ENCODE measurements at places on chromosomes 7 and 10.

DNA sequence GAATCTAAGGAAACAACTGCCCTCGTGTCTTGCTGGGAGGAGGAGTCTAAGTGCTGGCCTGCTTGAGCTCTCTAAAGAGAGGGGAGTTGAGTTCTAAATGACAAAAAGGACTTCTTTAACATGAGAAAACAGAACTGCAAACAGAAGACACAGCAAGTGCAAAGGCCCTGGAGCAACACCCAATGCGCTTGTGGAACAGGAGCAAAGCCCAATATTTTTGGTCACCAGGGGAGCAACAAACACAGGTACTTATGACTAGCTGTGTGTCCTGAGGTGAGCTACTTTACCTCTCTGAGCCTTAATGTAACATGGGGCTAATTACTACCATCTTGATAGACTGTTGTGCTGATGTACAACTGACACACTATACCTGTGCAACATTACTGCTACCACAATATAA lies 634.3 kb downstream of the PARD3 start:
- no peak for DNase-seq

DNA sequence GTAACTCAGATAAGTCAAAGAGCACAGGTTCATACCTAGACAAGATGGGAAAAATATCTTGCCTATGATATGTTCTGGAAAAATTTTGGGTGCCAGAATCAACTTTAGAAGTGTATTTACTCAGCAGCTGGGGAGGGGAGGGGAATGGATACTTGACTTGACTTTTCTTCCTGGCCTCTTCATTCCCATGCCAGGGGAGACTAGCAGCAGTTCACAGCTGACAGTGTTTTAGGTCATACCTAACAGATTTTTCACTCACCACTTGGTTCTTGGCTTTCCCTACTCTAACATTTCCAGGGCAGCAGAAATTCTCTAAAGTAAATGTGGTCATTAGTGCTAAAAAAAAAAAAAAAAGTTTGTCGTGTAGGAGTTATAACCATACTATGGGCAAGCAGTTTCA lies 46.3 kb downstream of the TAS2R16 start:
- DNase-seq = no peak

GRCh38 chr10:48638739-48639527 lies 34.1 kb upstream of the ARHGAP22 start:
- DNase-seq = no peak

DNA sequence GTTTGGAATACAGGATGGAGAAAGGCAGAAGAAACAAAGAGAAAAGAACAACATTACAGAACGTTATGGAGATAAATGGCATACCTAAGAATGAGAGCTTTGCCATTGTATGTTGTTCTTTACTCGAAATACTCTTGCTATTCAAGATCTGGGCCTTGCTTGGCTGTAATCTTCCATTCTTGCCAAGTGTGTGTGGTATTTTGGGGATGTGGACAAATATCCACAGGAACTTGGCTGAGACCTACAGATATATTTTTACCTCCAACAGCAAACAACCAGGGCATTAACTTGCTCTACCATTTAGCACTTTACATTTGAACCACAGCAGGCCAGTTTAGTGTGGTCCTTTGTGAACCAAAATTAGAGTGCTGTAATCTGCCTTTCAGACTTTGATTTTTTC lies 76.3 kb downstream of the DKK1 start:
- no peak for DNase-seq

GRCh38 chr10:35327790-35328403 lies 8.4 kb upstream of the CCNY start:
- DNase-seq = no peak

GRCh38 chr7:72492461-72493065 lies 80.4 kb upstream of the CALN1 start:
- no peak for DNase-seq

DNA sequence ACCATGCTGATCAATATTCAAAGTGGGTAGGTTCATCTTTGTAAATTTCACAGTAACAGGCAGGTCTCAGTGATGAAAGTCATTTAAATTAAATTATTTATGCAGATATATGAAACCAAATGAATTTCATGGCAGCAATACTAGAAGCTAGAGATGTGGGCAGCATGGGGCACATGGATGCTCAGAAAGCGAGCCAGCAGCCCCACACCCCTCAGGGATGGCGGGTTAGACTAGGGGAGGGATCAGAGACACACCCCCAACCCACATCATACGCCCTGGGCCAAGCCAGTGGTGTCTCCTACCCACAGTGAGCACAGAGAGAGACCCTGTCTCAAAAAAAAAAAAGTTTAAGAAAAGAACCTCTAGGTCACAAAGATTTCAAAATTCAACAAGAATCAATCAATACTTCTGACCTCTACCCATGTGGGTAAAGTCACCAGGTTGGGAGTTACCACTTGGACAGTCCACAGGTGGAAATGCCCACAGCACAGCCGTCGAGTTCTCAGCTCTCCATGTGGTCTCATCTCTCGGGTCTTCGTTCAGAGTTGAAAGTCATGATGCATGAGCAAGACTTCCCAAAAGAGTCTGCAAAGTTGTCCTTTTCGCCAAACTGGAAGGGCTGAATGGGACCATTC lies 79.3 kb upstream of the PPP2R2D start:
- DNase-seq = no peak

GRCh38 chr10:83248106-83248631 lies 891.1 kb upstream of the GHITM start:
- no peak for DNase-seq

GRCh38 chr7:6197801-6198551 lies 74.4 kb downstream of the CYTH3 start:
- no peak for DNase-seq

GRCh38 chr10:95445223-95445836 lies 115.8 kb downstream of the SORBS1 start:
- DNase-seq = no peak

DNA sequence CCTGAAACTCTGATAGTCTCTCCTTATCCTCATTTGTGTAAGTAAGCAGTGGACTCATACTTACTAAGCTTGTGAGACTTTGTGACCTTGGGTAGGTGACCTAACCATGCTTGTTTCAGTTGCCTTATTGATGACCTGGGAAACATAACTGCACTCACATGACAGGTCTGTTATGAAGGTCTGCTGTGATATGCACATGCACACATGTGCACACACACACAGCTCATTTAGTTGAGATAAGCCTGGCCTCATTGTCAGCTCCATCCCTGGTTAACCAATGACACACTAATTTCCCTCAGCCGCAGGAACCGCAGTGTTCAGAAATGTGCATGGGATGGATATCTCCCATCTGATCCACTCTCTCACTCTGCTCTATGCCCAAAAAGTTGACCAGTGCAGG lies 177.2 kb downstream of the GPAM start:
- DNase-seq = no peak

DNA sequence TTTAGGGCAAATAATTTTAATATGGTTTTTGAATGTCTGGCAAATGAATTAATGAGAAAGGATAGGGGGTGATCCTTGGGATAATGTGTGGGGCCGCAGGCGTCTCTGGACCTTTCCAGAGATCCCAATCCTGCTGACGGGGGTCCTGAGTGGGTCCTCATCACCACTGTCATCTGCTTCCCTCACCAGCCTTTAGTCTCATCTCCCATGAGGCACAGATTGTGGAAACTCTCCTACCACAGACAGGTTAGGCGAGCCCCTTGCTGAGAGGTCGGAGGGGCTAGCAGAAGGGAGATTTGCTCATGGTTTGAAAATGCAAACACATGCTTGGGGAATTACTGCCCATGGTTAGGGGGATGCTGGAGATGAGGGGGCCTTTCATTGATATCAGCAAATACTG lies 484.6 kb downstream of the RPS24 start:
- DNase-seq = no peak

GRCh38 chr7:102064361-102065025 lies 222.2 kb upstream of the SH2B2 start:
- peak; percentile 84 for DNase-seq

DNA sequence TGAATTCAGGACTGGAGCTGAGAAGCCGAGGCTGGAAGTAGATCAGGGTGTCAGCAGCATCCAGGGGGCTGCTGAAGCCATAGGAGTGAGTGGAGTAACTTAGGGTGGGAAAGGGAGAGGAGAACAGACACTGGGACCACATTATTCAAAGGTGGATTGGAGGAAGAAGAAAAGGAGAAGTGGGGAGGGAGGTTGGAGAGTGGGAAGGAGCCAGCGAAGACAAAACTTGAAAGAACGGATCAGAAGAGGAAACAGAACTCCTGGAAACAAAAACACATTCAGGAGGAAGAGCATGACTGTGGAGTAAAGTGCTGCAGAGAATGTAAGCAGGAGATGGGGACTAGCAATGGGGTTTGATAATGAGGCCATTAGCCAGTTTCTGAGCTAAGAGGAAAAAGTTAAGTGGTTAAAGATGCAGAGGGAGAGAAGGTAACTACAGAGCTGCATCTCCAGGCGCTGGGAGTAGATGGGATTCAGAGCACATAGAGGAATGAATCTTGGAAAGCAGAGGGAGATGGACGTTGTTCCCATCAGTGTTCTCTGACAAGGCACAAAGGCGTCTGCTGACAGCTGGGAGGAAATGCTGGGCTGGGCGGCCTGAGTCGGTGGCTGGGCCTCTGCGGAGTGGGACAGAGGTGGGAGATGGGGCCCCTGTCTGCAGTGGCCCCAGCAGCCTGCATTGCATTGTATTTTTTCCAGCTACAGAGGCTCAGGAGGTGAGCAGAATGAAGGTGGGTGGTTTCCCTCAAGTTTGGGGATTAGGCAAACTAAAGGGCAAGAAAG lies 63.1 kb upstream of the LEP start:
- no peak for DNase-seq

DNA sequence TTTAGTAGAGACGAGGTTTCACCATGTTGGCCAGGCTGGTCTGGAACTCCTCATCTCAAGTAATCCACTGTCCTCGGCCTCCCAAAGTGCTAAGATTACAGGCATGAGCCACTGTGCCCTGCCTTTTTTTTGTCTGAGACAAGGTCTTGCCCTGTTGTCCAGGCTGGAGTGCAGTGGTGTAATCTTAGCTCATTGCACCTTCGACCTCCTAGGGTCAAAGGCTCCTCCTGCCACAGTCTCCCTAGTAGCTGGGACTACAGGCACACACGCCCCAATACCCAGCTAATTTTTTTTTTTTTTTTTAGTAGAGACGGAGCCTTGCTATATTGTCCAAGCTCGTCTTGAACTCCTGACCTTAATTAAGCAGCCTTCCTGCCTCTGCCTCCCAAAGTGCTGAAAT lies 26.8 kb upstream of the SUPV3L1 start:
- DNase-seq = no peak

GRCh38 chr10:119516381-119517234 lies 25.9 kb downstream of the RGS10 start:
- peak; percentile 89 for DNase-seq

DNA sequence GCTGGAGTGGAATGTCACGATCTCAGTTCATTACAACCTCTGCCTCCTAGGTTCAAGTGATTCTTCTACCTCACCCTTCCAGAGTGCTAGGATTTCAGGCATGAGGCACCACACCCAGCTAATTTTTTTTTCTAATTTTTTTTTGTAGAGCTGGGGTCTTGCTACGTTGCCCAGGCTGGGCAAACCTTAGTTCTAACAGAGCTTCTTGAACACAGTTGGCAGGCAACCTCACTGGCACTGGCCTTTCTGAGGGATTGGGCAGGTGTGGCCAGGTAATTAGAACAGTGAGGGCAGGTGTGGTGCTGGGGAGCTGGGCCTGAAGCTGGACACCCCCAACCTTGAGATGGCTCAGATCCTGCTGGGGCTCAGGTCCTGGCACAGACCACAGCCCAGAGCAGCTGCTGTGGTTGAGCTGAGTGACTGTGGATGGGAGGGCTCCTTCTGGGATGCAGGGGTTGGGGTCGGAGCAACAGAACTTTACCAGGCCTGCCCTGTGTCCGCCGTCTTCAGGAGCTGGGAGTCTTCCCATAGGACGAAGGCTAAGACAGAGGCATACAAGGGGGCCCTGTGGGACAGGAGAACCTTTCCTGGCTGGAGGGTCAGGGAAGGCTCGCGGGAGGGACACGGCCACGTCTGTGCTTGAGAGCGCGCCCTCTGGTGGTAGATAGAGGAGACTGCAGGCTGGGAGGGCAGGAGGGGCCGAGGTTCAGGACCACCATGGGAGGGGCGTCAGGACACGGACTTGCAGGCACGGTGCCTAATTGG lies 48.2 kb downstream of the COL26A1 start:
- no peak for DNase-seq

DNA sequence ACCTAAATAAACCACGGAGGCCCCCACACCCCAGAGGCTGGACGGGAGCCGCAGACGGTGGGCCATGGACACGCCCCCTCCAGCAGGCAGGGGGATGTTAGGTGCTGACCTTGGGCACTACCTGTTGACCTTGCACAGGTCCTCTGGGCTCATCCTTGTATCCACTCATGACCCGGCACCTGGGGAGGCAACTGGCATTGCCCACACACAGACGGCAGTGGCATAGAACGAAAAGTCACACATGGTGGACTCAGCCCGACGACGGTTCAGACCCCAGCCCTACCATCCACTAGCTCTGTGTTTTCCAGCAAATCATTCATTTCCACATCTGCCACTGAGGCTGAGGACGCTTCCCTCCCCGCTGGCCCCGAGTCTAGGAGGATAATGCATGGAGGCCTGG lies 247.7 kb upstream of the PPP2R2D start:
- no peak for DNase-seq

DNA sequence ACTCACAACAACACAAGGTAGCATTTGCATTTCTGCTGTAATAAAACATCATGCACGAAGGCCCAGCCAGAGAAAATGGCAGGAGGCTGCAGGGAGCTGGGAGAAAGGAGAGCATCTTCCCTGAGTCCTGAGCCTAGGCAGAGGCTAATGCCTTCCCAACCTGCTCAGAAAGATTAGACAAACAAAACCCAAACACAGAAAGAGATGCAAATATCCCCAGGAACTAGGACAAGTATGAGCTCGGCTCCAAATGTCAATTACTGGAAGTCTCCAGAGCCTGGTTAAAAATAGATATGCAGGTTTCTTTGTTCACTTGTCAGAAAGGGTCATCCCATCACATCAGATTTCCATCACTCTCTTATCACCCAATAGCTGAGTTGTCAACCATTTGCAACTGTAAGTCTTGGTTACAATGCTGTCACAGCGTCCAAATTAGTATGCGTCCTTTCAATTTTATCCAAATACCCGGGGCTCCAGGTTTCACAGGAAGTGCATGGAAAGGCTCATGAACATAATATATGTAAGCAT lies 316.5 kb upstream of the CELF2 start:
- DNase-seq = no peak

GRCh38 chr10:19817231-19817933 lies 1.1 kb downstream of the PLXDC2 start:
- DNase-seq = peak; percentile 57

- no peak for DNase-seq
Observed at GRCh38 chr10:13627459-13628310, 40.9 kb downstream of the PRPF18 start.

DNA sequence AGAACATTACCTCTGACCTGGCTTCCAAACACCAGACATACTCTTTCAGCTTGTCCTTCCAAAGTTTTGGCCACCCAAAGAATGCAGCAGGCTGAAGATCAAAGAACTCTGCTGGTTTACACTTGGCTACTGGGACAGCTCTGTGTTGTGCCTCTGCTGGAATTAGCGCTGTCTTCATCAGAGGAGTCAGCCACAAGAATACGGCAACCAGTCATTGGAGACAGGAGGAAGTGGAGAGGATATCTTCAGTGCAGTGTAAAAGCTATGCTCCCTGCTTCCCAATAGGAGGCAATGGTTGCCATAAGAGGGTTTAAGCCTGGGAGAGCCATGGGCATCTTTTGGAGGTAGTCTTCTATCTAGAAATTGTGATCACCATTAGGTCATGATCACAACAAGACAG lies 126.7 kb upstream of the WNT16 start:
- DNase-seq = no peak
